ENCODE measurements at places on chromosomes 4 and X.

DNA sequence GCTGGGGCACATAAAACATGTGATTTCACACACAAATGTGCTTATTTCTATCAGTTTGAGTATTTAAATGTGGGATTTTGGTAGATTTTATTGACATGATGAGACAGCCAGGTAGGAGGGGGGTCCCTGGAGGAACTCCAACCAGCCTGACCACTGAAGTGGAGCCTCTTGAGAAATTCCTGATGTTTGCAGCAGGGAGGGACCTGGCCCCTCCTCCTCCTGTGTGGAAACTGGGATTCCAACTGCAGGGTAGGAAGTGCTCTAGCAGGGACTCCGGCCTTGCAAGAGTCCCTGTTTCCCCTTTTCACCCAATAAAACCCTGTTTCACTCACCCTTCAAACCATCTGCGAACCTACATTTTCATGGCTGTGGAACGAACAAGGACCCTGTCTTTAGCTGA is 2224.0 kb upstream of the AGA start:
- no peaks in the 10 kb centered on the region for H3K36me3 ChIP-seq
- H3K27ac ChIP-seq = no peak overlapping the region
- no peaks in the 10 kb centered on the region for H3K4me1 ChIP-seq
- no peak overlapping the region for H3K4me3 ChIP-seq
- no peak for DNase-seq

DNA sequence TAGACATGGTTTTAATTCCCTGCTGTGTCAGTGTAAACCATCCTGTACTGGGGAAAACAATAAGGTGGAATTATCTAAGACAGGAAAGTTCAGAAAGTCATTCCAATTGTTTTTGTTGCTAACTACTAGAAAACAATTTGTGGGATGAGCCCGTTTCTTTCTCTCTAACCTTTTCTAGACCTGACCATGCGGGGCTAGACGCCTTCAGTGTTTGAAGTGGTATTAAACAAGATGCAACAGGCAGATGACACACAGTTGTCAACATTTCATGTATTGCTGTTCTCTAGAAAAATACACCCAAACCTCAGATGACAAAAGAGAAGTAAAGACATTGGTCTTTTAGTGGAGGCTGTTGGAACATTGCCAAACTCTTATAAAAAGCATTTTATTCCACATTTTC is 105.7 kb downstream of the FRAS1 start:
- H3K27ac ChIP-seq = no peak overlapping the region
- H3K4me3 ChIP-seq = no peak overlapping the region
- H3K36me3 ChIP-seq = no peaks in the 10 kb centered on the region
- no peak for DNase-seq
- no peaks in the 10 kb centered on the region for H3K4me1 ChIP-seq

DNA sequence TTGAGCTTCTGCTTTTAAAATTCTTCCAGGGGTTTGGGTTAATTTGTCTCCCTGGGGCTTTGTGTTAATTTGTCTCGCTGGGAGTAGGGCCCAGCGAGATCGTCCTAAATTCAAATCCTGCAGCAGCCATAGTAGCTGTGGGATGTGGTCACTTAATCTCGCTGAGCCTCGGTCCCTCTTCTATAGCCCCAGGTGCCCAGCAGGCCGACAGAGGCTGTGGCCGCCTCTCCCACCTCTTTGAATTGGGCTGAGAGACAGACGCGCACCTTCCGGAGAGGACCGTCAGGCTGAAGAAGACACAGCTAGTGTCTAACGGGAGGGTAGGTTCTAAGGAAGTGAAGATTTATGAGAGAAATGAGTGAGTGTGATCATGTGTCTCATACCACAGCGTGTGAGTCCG is 15.7 kb upstream of the WFS1 start:
- no peak for DNase-seq
- no peak overlapping the region for H3K27ac ChIP-seq
- H3K27me3 ChIP-seq = peaks cover 47% of the 10 kb centered on the region
- H3K36me3 ChIP-seq = no peaks in the 10 kb centered on the region
- no peak overlapping the region for H3K4me3 ChIP-seq
- H3K4me1 ChIP-seq = peaks cover 11% of the 10 kb centered on the region

GRCh38 chrX:31258166-31258565 is 186.3 kb upstream of the FTHL17 start:
- DNase-seq = no peak
- peaks cover 32% of the 10 kb centered on the region for H3K27me3 ChIP-seq
- no peak overlapping the region for H3K4me3 ChIP-seq
- H3K36me3 ChIP-seq = no peaks in the 10 kb centered on the region
- H3K27ac ChIP-seq = no peak overlapping the region
- H3K4me1 ChIP-seq = no peaks in the 10 kb centered on the region

- no peaks in the 10 kb centered on the region for H3K36me3 ChIP-seq
- no peak overlapping the region for H3K27ac ChIP-seq
- no peak for DNase-seq
- H3K27me3 ChIP-seq = no peaks in the 10 kb centered on the region
Measured at GRCh38 chr4:186979961-186980745, 256.5 kb upstream of the FAT1 start.

- H3K4me3 ChIP-seq = no peak overlapping the region
- H3K27ac ChIP-seq = no peak overlapping the region
Measured at GRCh38 chr4:5890063-5890727, 2.7 kb downstream of the CRMP1 start.

DNA sequence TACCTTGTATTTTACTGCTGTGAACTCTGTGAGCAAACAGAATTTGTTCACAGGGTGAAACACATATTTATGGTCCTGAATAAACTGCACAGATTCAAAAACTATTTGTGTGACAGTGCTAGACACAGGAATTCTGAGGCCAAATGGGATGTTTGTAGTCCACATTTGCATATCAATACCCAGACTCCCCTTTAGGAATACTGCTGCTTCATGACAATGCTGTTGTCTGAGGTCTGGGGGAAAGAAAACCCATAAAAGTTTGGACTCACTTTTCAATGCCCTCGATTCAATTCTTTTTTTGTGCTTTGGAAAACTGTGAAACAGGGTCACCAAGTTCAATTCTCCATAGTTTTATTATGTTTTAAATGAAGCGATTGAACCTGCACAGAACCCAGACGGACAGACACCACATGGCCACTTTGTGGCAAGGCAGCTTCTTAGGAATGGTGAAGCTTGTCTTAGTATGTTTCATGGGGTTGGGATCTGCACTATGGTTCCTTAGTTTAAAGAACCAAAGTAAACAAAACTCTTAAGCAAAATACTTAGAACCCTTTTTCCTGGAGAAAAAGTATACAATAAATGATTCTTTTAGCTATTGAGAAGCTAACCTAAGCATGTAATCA is 92.3 kb upstream of the MAD2L1 start:
- H3K27ac ChIP-seq = no peak overlapping the region
- no peak for DNase-seq
- no peaks in the 10 kb centered on the region for H3K27me3 ChIP-seq

GRCh38 chr4:145886871-145887240 is 51.8 kb downstream of the ZNF827 start:
- H3K27ac ChIP-seq = no peak overlapping the region
- H3K36me3 ChIP-seq = peaks cover 93% of the 10 kb centered on the region
- H3K27me3 ChIP-seq = no peaks in the 10 kb centered on the region
- no peak for DNase-seq
- H3K4me1 ChIP-seq = peaks cover 20% of the 10 kb centered on the region

DNA sequence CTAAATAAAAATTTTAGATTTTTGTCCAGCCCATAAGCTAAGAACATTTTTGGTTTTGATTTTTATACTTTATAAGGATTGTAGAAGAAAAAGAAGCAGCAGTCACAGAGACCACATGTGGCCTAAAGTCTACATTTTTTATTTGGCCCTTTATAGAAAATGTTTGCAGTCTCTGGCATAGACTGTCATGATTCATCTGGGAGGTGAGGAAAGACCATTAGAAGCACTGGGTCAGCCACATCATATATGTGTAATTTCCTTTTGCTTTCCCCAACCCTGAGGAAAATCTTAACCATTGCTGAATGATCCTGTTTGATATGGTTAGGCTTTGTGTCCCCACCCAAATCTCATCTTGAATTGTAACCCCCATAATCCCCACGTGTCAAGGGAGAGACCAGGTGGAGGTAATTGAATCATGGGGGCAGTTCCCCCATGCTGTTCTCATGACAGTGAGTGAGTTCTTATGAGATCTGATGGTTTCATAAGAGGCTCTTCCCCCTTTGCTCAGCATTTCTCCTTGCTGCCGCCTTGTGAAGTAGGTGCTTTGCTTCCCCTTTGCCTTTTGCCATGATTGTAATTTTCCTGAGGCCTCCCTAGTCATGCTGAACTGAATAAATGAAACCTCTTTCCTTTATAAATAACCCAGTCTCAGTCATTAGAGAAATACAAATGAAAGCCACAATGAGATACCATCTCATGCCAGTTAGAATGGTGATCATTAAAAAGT is 12.1 kb upstream of the COPS4 start:
- H3K36me3 ChIP-seq = no peaks in the 10 kb centered on the region
- H3K4me1 ChIP-seq = peaks cover 16% of the 10 kb centered on the region
- H3K27me3 ChIP-seq = peaks cover 2% of the 10 kb centered on the region
- DNase-seq = no peak
- no peak overlapping the region for H3K4me3 ChIP-seq

- peaks cover 29% of the 10 kb centered on the region for H3K27me3 ChIP-seq
- peak overlapping the region; percentile 55 for H3K27ac ChIP-seq
- H3K36me3 ChIP-seq = peaks cover 24% of the 10 kb centered on the region
- H3K4me3 ChIP-seq = no peak overlapping the region
- no peak for DNase-seq
- H3K4me1 ChIP-seq = peaks cover 24% of the 10 kb centered on the region
Measured at GRCh38 chrX:110204986-110205385, 112.9 kb downstream of the AMMECR1 start.

DNA sequence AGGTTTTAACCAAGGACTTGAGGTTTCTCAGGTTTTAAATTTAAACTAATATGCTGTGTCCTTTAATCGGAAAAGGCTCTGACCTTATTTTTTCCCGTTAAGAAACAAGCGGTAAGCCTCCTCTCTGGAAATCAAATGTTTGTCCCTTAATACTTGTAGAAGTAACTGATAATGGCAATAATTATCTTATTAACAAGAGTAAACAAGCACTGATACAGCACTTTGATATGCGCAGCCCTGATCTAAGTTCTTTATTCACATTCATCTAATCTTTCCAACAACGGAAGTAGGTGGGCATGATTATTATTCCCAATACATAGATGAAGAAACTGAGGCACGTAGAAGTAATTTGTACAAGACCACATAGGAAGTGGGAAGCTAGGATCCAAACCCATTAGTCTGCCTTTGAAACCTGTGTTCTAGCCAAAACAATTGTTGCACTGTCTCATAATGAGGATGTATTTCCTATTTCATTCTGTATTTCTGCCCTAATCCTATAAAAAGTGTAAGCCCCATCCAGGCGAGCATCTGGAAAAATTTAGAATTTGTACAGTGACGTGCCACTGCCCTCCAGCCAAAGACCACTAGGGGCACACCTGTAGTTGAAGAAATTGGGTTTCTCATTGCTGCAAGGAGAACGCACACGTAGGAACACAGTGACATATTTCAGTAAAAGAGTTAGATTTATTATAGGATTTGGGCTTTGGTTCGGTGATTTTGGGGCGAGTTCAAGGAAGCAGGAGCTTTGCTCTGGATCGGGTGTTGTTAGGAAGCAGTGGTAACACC is 606 bp downstream of the CXorf58 start:
- H3K4me3 ChIP-seq = peak overlapping the region; percentile 81
- peak overlapping the region; percentile 92 for H3K27ac ChIP-seq
- H3K27me3 ChIP-seq = peaks cover 12% of the 10 kb centered on the region
- no peak for DNase-seq
- no peaks in the 10 kb centered on the region for H3K36me3 ChIP-seq

DNA sequence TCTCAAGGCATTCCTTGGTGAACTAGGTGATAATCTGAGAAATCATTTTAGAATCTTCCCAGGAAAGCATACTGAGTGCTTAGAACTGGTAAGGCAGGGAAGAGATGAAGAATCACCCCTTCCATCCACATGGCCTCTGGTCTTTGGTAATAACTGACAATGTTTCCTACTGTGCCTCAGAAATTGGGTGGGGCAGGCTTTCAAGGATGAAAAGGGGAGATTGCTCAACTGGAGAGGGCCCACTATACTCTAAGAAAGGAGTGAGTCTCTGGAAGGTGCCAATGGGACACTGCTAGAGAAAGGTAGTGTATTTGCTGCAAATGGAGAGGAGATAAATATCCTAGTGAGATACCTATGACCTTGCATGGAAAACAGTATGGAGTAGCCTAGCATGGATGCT is 135.0 kb upstream of the SCML1 start:
- H3K36me3 ChIP-seq = no peaks in the 10 kb centered on the region
- no peaks in the 10 kb centered on the region for H3K4me1 ChIP-seq
- H3K27ac ChIP-seq = no peak overlapping the region
- no peak for DNase-seq
- H3K27me3 ChIP-seq = peaks cover 45% of the 10 kb centered on the region

DNA sequence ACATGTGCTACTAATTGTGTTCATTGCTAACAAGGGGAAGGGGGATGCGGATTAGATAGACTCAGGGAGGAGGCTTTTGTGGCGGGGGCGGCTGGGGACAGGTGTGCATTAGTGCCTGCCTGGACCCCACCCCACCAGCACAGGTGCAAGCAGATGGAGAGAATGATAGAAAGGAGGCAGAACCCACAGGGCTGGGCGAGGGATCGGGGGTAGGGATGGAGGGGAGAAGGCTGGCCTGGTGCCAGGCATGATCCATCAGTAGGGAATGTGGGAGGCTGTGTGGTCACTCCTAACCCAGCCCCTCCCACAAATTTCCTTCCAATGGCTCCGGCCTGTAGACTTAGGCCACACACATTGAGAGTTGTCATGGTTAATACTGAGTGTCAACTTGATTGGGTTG is 30.5 kb upstream of the CRMP1 start:
- H3K27ac ChIP-seq = no peak overlapping the region
- no peaks in the 10 kb centered on the region for H3K4me1 ChIP-seq
- DNase-seq = no peak
- H3K27me3 ChIP-seq = peaks cover 21% of the 10 kb centered on the region

- H3K27me3 ChIP-seq = peaks cover 25% of the 10 kb centered on the region
- no peak overlapping the region for H3K27ac ChIP-seq
- H3K4me3 ChIP-seq = no peak overlapping the region
- DNase-seq = no peak
Measured at GRCh38 chrX:38278682-38279081, 48.6 kb downstream of the RPGR start.

DNA sequence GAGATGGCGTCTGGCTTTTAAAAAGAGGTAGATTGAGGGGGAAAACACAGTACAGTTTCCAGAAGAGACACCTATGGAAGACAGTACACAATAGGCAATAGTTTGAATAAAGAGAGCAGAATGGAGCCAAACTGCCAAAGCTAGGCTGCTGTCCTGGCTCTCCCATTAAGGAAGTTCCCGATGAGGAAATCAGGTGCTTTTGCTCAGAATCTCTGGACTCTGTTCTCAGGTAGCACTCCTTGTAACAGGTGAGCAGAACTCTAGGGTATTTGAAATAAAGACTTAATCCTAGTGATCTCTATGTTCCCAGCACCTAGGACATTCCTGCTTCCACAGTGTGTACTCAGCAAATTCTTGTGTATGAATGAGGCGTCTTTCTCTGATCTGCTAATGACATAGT is 1.6 kb downstream of the EGF start:
- no peak for DNase-seq
- no peak overlapping the region for H3K27ac ChIP-seq
- no peak overlapping the region for H3K4me3 ChIP-seq
- H3K36me3 ChIP-seq = no peaks in the 10 kb centered on the region
- peaks cover 38% of the 10 kb centered on the region for H3K27me3 ChIP-seq

- H3K36me3 ChIP-seq = no peaks in the 10 kb centered on the region
- H3K4me3 ChIP-seq = no peak overlapping the region
- H3K4me1 ChIP-seq = peaks cover 8% of the 10 kb centered on the region
- no peak overlapping the region for H3K27ac ChIP-seq
- H3K27me3 ChIP-seq = no peaks in the 10 kb centered on the region
Measured at GRCh38 chr4:118969359-118969758, 80.7 kb downstream of the SYNPO2 start.

Measured in activated T-cell treated with anti-CD3 and anti-CD28 coated beads, Interleukin-2, amount 50 U/mL, for 24 hours (primary cell).